Fibroblast of skin of left biceps (primary cell): ENCODE measurements at places on chromosomes 1 and 21.

DNA sequence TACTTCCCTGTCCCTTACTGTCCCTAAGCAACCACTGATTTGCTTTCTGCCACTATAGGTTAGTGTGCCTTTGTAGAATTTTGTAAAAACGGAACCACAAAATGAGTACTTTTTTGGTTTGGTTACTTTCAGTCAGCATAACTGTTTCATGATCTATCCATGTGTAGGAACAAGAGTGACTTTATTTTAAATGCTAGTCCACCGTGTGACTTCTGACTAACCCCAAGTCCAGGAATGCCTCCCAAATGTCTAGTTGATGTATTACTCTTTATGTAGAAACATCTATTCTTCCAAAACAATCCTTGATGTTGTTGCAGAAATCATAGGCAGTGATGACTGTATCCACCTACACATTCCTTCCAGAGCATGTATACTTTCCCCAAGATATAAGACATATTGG lies 21.3 kb downstream of the ATPAF1 start:
- no peak for DNase-seq

GRCh38 chr1:79190074-79190473 lies 183.5 kb upstream of the ADGRL4 start:
- no peak for DNase-seq

GRCh38 chr21:34882719-34883131 lies 166.4 kb downstream of the RUNX1 start:
- no peak for DNase-seq

DNA sequence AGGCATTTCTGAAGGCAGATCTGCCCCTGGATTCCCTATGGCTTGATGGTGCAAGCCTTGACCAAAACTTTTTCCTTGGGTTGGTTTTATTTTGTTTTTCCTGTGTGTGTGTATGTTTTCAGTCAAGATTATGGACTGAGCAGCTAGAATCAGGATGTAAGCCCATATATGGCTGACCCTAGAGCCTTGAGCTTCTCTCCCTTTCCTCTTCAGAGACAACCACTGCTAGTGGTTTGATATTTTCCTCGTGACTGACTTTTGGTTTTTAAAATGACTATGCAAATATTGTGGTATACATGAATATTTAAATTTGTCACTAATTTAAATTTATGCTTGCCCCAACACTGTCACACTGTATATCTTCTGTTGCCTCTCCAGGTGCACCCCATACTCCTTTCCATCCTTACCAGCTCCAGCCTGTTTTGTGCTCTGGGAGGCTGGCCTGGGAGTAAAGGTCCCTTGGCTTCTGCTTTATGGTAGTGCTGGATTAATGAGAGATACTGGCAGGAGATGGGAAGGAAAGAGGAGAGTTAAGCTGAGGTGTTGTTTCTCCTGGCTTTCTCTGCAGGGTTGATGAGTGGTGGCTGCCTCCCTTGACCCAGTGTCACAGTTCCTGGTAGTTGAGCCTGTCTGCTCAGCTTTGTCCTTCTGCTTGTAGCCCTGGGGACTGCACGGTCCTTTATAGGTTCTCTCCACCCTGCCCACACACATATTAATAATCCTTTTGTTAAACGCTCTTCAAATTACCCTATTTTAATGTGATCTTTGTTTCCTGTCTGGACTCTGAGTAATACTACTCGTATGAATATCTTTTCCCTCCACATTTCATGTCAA lies 44.4 kb downstream of the RWDD3 start:
- no peak for DNase-seq

GRCh38 chr1:229410370-229410691 lies 23.6 kb downstream of the ACTA1 start:
- no peak for DNase-seq

- DNase-seq: no peak
Observed at GRCh38 chr1:162133566-162133965, 64.1 kb downstream of the NOS1AP start.

- DNase-seq: no peak
Observed at GRCh38 chr1:159940006-159940620, 5.3 kb downstream of the IGSF9 start.

DNA sequence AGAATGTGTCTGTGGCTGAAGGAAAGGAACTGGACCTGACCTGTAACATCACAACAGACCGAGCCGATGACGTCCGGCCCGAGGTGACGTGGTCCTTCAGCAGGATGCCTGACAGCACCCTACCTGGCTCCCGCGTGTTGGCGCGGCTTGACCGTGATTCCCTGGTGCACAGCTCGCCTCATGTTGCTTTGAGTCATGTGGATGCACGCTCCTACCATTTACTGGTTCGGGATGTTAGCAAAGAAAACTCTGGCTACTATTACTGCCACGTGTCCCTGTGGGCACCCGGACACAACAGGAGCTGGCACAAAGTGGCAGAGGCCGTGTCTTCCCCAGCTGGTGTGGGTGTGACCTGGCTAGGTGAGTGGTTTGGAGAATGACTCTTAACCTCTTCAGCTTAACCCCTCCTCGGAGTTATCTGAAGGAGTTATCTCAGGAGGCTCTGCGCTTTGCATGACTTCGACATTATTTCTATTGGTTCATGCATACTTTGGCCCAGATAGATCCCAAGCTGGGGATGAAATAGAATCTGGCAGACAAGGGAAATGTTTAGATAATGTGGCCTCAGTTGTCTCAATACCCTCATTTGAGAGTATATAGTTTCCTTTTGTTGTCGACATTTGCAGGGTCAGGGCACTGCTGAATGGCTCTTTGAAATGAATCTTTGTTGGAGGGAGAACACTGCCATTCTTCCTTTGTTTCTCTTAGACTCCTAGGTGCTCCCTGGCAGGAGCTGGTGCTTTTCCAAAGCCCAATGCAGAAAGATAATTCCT lies 39.7 kb downstream of the PTGFRN start:
- DNase-seq: no peak

DNA sequence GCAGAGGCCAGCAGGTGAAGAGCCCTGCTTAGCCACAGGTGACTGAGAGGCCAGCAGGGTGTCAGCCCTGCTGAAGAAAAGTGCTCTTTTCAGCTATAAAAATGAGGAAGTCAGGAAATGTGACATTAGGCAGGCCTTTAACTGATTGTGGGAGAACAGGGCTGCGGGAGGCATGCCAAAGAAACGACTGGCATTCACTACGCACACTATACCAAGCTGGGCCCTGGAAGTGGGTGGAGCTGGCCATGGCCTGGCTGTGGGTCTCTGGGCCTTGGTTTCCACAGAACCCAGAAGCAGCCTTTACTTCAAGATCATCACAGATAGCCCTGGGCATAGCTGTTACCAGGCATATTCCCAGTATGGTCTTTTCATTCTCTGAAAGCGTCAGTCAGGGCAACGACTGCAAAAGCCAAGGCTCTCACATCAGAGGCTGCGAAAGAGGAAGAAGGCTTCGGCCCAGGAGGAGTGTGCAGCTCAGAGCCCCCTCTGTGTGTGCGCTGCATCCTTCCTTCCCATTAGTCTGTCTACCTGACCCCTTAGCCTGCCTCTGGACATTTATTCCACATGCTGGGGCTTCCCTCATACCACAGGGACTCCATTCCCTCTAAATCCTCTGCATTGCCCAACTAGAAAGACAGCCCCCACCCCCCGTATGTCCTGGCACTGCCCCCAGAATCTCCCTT lies 14.3 kb downstream of the SLC2A1 start:
- DNase-seq: no peak

DNA sequence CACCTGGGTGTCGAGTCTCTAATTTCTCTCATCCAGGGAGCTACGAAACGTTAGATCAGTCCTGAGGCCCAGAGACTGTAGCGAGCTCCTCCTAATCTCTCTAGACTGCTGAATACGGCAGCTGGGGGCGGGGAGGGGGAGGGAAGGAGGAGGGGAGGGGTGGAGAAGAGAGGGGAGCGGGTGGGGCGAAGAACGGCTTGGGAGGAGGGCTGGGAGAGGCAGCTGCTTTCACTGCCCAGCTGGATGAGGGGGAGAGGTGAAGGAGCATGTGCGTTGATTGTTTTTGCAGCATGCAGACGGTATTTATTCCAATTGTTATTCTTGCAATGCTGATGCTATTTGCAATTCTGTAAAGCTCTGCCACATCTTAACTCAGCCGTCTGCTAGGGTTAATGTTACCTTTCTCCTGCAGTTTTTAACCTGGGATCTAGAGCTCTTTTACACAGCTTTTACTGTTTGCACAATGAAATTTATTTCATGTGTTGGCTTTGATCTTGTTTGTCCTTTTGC lies 790 bp downstream of the DNAJC6 start:
- DNase-seq: no peak

GRCh38 chr1:109902204-109902985 lies 8.3 kb upstream of the CSF1 start:
- DNase-seq: no peak

DNA sequence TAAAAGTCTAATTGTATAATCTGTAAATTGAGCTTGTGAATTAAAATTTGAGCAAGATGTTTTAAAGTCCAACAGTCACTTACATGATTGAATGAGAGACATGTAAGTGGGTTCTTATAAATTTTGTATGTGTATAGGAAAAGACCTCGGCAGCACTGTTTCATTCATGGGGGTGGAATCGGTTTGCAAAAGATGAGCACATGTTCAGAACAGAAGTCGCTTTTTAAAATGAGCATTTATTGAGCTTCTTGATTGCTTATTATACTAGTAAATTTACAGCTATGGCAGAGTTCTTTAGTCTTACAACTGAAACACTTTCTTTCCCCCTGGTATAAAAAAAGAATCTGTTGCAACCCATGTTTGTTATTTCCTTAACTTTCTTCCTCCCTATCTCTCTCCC lies 33.9 kb downstream of the ACTN2 start:
- DNase-seq: no peak

GRCh38 chr1:212229654-212230053 lies 55.6 kb upstream of the PPP2R5A start:
- peak; percentile 45 for DNase-seq

DNA sequence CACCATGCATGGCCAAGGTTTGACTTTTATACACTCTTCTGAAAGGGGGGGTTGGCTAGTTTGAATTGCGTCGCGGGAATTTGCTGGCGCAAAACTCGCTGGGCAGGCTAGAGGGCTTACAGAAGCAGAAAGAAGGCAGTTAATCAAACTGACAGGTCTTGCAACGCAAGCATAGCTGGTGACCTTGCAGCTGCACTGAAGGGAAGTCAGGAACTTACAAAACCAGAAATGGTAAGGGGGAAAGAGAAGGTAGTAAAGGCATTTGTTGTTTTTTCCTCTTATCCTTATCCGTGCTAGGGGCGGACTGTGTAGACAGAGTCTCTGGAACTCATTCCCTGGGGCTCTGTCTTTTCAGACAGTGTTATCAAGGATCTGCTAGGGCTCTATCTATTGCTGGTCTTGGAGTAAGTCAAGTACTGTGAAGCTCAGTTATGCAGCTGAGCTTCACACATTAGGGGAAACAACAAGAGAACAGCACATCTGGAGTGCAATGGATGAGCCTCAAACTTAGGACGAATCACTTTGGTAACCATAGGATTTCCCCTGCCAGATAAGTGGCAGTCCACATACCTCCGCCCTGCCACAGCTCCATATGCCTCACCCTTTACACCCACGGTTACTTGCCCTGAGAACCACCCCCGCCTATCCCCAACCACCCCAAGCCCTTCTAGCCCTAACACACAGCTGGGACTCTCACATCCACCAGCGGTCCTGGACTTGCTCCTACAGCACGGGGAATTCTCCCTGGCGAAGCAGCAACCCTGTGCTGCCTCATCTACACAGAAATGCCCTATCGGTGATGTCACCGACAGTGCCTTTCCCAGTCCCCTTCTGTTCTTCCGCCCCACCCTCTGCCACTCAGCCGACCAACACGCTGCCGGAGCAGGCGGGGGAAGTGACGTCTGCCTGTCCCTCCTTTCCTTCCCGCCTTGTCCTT lies 251.4 kb downstream of the FAM72C start:
- DNase-seq: no peak

- no peak for DNase-seq
Observed at GRCh38 chr1:18357622-18358230, 123.0 kb upstream of the KLHDC7A start.

DNA sequence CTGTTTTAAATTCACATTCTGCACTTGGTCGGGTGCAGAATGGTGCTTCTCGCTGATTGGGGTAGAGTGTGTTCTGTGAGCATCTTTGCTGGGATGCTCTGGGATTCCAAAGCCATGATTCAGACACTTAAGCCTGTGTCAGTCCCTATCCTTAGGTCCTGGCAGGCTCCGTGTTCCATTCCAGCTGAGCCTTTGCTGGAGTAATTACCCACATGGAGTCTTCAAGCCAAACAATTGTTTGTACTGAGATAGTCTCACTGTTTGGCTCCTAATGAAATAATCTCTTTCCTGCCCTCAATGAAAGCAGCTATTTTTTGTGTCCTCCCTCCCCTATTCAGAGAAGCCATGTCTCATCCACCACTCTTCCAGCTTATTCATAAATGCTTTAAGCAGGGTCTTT lies 18.7 kb downstream of the SMAP2 start:
- no peak for DNase-seq
